Activated T-helper 1 cell treated with anti-CD3 and anti-CD28 coated beads, Interleukin-12 subunit alpha, Interleukin-12 subunit beta, Interleukin-2, Interleukin-4 antibody, amounts not matched to agents 30 ng/mL and 10 ng/mL and 1 ng/mL, durations not matched to agents 14 hours and 24 hours and 36 hours (primary cell): ENCODE measurements at places on chromosomes 1 and 21.
A peak's percentile ranks its signal among the peaks of the same experiment; 100 is the strongest.

- H3K36me3 ChIP-seq, result no peaks in the 10 kb centered on the region
- no peak overlapping the region for H3K27ac ChIP-seq
- no peaks in the 10 kb centered on the region for H3K27me3 ChIP-seq
- no peak for DNase-seq
- H3K4me3 ChIP-seq, result no peak overlapping the region
Observed at GRCh38 chr1:219459351-219460080, 153.4 kb downstream of the ZC3H11B start.

GRCh38 chr21:14677013-14677412, 130.9 kb upstream of the SAMSN1 start:
- H3K36me3 ChIP-seq, result peaks cover 24% of the 10 kb centered on the region
- peak overlapping the region; percentile 12 for H3K4me3 ChIP-seq
- peaks cover 2% of the 10 kb centered on the region for H3K27me3 ChIP-seq
- H3K27ac ChIP-seq, result peak overlapping the region; percentile 97
- H3K4me1 ChIP-seq, result peaks cover 54% of the 10 kb centered on the region

- no peak overlapping the region for H3K27ac ChIP-seq
- H3K36me3 ChIP-seq, result no peaks in the 10 kb centered on the region
- peaks cover 28% of the 10 kb centered on the region for H3K27me3 ChIP-seq
- peaks cover 27% of the 10 kb centered on the region for H3K4me1 ChIP-seq
- no peak for DNase-seq
- H3K4me3 ChIP-seq, result no peak overlapping the region
Observed at GRCh38 chr1:151508833-151509232, 2.4 kb upstream of the CGN start.

DNA sequence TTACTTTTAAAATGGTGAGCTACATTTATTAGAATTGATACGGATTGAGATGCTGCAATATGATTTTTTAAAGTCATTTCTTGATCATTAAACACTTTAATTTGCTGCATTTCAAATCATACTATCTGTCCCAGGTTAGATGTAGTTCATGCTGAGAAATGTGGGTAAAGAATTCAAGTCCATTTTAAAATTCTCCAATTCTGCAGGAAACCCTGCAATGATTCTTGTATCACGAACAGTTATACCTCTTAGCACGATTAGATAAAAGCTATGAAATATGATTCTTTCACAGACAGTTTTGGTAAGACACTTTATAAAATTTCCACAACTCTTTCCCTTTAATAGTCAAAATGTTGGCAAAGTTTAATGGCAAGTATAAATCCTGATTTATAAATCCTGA, 693.4 kb downstream of the ADGRL2 start:
- no peaks in the 10 kb centered on the region for H3K27me3 ChIP-seq
- no peak overlapping the region for H3K27ac ChIP-seq

GRCh38 chr1:180415985-180416633, 86.3 kb downstream of the ACBD6 start:
- H3K4me1 ChIP-seq, result no peaks in the 10 kb centered on the region
- no peak overlapping the region for H3K27ac ChIP-seq
- H3K36me3 ChIP-seq, result peaks cover 3% of the 10 kb centered on the region
- DNase-seq, result no peak
- H3K4me3 ChIP-seq, result no peak overlapping the region
- H3K27me3 ChIP-seq, result no peaks in the 10 kb centered on the region

GRCh38 chr1:208234721-208235120, 9.5 kb downstream of the PLXNA2 start:
- H3K4me1 ChIP-seq, result peaks cover 8% of the 10 kb centered on the region
- DNase-seq, result no peak
- H3K27ac ChIP-seq, result no peak overlapping the region
- H3K4me3 ChIP-seq, result no peak overlapping the region

DNA sequence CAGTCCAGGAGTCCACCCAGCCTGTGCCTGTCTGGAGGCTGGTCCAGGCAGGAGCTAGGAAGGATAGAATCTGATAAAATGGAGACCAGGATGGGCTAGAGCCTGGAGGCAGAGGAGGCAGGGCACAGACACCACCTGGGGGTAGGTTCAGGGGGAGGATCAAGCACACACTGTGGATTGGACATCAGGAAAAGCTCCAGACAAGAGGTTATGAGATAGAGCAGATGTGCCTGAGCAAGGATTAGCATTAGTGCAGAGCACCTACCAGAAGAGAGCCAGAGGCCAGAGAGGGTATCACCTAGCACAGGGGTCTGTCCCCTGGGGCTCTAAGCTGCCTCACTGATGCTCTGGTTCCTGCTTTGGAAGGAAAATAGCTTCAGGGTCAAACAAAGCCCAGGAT, 216.7 kb upstream of the ZC3H12A start:
- no peaks in the 10 kb centered on the region for H3K36me3 ChIP-seq
- H3K4me1 ChIP-seq, result no peaks in the 10 kb centered on the region
- no peak overlapping the region for H3K4me3 ChIP-seq
- no peak overlapping the region for H3K27ac ChIP-seq

GRCh38 chr1:248839168-248839555, 1.1 kb downstream of the ZNF672 start:
- no peaks in the 10 kb centered on the region for H3K27me3 ChIP-seq
- no peak overlapping the region for H3K4me3 ChIP-seq
- peaks cover 3% of the 10 kb centered on the region for H3K36me3 ChIP-seq

DNA sequence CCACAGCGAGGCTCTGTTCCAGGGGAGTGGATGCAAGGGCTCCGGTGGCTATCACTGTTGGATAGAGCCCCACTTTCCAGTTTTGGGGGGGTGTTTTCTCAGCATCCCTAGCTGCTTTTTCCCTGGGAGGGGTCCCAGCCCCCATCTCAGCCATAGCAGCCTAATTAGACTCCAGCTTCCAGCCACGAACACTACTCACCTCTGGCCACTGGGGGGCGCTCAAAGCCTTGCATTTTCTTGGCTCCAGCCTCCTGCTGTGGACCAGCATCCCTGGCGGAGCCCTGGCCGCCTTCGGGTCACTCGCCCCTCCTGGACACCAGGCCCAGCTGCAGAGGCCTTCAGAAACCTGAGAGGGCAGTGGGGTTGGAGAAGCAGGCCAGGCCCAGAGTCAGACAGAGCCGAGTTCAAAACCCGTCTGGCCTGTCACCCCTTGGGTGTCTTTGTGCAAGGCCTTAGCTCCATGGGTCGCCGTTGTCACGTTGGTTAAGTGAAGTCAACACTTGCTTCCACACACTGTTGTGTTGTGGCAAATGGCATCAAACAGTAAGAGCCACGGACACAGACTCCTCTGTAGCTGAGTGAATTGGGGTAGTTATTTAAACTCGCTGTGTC, 93.5 kb upstream of the ACTL8 start:
- no peak overlapping the region for H3K27ac ChIP-seq
- H3K27me3 ChIP-seq, result no peaks in the 10 kb centered on the region
- peak; percentile 17 for DNase-seq
- H3K4me1 ChIP-seq, result no peaks in the 10 kb centered on the region
- no peaks in the 10 kb centered on the region for H3K36me3 ChIP-seq

DNA sequence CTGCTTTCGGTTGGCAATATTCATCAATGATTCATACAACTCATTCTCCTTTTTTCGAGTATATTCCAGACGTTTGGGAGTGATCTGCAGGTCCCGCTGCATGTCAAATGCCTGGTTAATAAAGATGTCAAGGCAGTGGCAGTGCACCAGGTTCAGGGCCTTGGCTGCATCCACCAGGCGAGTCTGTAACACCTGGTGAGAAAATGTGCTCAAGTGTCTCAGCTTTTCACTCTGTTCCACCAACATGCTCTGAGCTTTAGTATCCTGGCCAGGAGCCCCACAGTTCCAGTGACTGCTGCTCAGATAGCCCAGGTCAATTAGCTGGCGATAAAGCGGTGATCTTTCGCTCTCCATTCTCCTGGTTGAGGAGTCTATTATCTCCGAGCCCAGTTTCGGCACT, 42.3 kb downstream of the DSTYK start:
- H3K27me3 ChIP-seq, result no peaks in the 10 kb centered on the region
- H3K4me3 ChIP-seq, result no peak overlapping the region
- no peak overlapping the region for H3K27ac ChIP-seq
- peaks cover 56% of the 10 kb centered on the region for H3K36me3 ChIP-seq
- DNase-seq, result no peak

GRCh38 chr1:230109895-230110667, 43.0 kb downstream of the GALNT2 start:
- H3K4me3 ChIP-seq, result peak overlapping the region; percentile 53
- peak overlapping the region; percentile 89 for H3K27ac ChIP-seq
- DNase-seq, result peak; percentile 57

DNA sequence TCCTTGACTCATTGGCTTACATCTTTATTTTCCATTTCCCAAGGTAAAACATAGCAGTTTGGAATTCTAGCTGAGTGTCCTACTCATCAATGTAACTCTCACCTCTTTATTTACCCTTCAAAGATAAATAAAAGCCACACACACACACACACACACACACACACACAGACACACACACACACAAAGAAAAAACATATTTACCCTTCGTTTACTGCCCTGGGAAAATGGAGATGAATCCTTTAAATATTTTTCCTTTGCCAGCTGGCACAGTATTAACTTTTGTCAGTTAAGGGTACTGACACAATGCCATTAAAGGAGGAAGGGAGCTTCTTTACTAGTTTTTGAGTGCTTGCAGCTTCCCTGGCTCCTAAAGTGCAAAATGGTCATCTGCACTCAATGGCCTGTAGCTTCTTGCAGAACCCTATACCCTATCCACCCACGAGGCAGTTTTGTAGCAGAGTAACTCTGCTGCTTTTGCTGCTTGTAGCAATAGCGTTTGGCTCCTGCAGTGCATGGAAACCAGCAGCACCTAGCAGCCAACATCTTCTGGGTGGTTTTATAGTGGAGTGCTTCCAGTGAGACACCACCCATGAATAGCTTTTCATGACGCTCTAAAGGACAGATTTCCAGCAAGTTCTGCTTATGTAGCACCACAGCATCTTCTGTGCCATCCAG, 103.7 kb downstream of the HS2ST1 start:
- H3K4me3 ChIP-seq, result no peak overlapping the region
- no peaks in the 10 kb centered on the region for H3K27me3 ChIP-seq
- no peak overlapping the region for H3K27ac ChIP-seq
- H3K36me3 ChIP-seq, result no peaks in the 10 kb centered on the region
- DNase-seq, result no peak

DNA sequence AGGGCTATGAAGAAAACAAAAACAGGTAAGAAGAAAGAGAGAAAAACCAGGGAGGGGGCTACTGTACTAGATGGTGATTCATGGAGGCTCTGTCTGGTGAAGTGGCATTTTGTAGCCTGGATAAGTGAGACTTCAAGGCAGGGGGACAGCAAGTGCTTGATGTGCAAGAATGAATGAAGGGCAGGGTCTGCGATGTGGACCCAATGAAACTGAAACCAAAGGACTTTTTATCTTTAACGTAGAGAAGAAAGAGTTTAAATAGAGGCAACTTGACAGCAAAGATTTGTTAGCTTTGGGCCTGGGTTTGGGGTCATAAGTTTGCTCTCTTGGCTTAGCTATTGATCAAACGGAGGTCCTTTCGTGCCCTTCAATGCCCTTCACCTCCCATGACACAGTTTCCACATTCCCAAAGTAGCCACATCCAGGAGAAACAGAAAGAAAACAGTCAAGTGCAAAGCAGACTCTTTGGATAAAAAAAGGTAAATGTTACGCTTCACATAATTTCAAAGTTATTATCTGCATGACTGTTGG, 291.0 kb downstream of the GRIK1 start:
- no peak overlapping the region for H3K27ac ChIP-seq
- peaks cover 6% of the 10 kb centered on the region for H3K27me3 ChIP-seq
- no peak overlapping the region for H3K4me3 ChIP-seq
- no peak for DNase-seq

GRCh38 chr1:170067253-170067819, 7.2 kb downstream of the KIFAP3 start:
- DNase-seq, result no peak
- H3K36me3 ChIP-seq, result peaks cover 9% of the 10 kb centered on the region
- H3K4me3 ChIP-seq, result peak overlapping the region; percentile 74
- H3K4me1 ChIP-seq, result peaks cover 58% of the 10 kb centered on the region

- no peak overlapping the region for H3K27ac ChIP-seq
- H3K4me1 ChIP-seq, result no peaks in the 10 kb centered on the region
- no peak overlapping the region for H3K4me3 ChIP-seq
- no peaks in the 10 kb centered on the region for H3K27me3 ChIP-seq
- DNase-seq, result no peak
Observed at GRCh38 chr1:176820391-176821031, 344.0 kb downstream of the ASTN1 start.

- H3K27ac ChIP-seq, result no peak overlapping the region
- DNase-seq, result no peak
- no peak overlapping the region for H3K4me3 ChIP-seq
Observed at GRCh38 chr1:95023399-95024043, 49.2 kb downstream of the ALG14 start.

DNA sequence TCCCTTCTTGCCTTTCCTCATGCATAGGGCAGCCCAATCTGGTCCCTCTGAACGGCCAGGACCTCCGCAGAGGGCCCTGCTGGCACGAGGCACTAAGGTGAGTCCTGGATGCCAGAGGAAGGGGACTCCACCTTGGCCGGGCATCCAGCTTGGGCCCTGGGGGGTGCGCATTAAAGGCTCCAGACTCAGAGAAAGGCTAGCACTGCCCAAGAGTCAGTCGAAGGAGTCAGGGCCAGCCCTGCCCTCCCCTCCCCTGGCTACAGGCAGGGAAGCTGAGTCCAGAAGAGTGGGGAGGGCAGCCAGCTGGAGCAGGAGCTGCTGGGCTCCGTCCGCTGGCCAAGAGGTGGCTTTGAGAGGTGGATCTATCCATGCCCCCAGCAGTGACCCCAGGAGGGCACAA, 2.8 kb upstream of the EFNA4 start:
- no peaks in the 10 kb centered on the region for H3K27me3 ChIP-seq
- peaks cover 31% of the 10 kb centered on the region for H3K4me1 ChIP-seq
- no peak overlapping the region for H3K27ac ChIP-seq

DNA sequence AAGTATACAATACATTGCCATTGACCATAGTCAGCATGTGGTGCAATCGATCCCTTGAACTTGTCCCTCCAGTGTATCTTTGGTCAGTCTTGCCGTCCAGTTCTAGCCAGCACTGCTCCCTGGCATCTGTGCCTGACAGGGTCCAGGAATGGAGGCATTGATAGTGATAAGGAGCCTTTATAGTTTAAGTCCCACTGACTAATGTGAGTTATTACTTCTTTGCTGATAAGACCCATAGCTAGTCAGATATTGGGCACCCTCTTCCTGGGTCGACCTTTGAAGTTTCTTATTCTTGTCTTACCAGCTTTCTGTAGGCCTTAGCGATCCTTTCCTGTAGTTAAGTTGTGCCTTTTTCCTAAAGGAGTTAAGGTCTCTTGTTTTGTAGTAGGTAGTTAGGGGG, 13.0 kb downstream of the UCK2 start:
- H3K36me3 ChIP-seq, result peaks cover 15% of the 10 kb centered on the region
- no peak overlapping the region for H3K4me3 ChIP-seq
- DNase-seq, result no peak
- H3K27me3 ChIP-seq, result no peaks in the 10 kb centered on the region
- peaks cover 49% of the 10 kb centered on the region for H3K4me1 ChIP-seq

DNA sequence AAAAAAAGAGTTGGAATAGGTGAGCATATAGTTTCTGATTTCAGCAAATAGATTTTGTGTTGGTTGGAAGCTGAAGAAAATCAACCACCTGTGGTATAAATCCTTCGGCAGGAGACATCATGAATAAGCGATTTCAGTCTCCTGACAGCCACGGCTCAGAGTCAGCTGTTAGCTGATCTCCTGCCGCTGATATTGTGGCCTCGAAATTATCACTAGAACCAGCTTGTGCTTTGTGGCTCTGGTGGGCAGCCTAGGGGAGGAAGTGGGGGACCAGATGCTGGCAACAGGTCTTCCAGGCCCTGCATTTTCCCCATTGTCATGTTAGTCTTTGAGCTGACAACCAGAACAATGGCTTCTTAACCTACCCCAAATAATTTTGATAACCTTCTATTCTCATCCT, 842 bp upstream of the GCSAML start:
- no peak for DNase-seq
- no peaks in the 10 kb centered on the region for H3K36me3 ChIP-seq
- no peak overlapping the region for H3K27ac ChIP-seq
- H3K27me3 ChIP-seq, result peaks cover 3% of the 10 kb centered on the region
- H3K4me3 ChIP-seq, result no peak overlapping the region
